ENCODE measurements at places on chromosomes 12 and 14.

- DNase-seq = no peak
These were observed 455.6 kb upstream of the SEL1L start for GRCh38 chr14:81989211-81989610.

DNA sequence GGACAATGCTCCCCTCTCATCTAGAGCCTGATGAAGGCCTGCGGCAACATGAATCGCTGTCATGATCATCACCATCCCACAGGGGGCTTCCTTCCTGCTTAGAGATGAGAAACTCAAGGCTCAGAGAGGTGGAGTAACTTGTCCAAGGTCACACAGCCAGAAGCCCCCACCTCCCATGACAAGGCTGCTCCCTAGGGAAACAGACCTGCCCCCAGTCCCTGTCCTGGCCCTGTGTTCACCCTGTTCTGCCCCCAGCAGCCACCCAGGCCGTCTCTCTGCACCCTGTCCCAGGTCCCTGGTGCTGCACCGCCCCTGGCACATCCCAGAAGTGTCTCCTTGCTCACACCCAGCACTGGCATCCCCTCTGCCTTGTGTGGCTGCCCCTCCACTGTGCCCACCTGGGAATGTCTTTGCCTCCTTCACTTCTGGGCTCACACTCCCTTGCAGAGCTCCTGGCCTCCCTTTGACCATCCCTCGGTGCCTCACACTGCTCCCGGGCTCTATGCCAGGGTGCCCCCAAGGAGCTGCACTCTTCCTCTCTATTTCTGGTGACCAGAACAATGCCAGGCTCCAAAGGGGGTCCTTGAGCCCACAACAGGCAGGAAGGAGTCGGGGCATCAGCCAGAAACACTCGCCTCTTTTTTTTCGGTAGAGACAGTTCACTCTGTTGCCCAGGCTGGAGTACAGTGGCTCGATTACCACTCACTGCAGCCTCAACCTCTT is 70.5 kb downstream of the BCL11B start:
- DNase-seq = no peak

DNA sequence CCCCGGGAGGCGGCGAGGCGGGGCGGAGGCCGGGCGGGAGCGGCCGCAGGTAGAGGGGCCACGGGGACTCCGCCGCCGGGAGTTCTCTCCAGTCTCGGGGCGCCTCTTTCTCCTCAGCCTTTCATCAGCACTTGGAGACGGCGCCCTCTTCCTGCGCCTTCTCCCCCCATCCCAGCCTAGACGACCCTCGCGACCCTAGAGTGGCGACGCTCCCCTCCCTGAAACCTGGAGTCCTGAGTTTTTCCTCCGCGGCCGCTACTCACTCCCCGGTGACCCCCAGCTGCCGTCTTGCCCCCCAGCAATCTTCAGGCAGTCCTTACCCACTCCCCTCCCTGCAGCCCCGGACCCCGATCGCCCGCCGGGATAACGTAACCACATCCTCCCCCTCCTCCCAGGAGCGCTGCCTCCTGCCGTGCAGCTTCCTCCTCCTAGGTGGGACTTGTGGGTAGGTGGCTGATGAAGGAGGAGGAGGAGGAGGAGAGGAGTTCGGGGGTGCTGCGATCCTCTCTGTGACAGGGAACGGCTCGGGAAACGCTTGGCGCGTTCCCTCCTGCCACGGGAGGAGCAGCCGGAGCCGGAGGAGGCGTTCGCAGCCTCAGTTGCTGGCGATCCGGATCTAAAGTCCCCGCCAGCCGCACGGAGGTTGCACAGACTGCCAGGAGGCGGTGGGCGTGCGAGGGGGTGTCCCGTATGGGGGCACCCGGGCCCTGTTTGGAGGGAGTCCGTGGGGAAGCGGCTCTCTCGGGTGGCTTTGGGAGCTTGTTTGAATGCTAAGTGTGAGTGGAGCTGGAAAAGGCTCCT is 891 bp downstream of the PLEKHA5 start:
- DNase-seq = no peak

- no peak for DNase-seq
These were observed 35.6 kb downstream of the DAD1 start for GRCh38 chr14:22553445-22553844.

DNA sequence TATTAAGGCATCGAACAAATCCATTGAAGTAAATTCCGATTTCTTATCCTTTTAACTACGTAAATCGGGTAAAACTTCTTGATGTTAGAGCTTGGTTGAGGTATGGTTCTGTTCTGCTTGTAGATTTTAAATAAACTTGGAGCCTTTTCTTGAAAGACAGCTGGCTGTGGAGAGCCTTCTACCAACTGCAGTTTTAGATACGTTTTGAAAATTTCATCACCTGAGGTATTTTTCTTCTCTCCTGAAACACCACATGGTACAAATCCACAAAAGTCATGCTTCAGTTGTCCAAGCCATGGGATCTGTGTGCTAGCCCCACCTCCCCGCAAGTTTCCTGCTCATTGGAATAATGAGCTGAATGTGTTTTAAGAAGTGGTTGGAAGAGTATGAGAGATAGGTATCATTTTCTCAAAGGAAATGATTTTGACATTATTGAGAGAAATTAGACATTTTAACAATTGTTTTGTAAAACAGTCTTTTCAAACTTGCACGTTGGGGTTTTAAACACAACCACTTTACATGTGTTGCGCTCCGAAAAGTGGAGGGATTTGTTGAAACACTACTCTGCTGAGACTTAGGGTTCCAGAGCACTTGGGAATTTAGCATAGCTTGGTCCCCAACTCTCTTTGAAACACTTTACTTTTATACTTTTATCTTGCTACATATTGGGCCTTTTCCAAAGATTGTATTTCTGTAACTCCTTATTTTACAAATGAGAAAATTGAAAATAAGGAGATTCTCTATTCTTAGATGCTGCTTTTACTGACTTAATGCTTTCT is 1.4 kb downstream of the PPM1A start:
- DNase-seq = no peak

DNA sequence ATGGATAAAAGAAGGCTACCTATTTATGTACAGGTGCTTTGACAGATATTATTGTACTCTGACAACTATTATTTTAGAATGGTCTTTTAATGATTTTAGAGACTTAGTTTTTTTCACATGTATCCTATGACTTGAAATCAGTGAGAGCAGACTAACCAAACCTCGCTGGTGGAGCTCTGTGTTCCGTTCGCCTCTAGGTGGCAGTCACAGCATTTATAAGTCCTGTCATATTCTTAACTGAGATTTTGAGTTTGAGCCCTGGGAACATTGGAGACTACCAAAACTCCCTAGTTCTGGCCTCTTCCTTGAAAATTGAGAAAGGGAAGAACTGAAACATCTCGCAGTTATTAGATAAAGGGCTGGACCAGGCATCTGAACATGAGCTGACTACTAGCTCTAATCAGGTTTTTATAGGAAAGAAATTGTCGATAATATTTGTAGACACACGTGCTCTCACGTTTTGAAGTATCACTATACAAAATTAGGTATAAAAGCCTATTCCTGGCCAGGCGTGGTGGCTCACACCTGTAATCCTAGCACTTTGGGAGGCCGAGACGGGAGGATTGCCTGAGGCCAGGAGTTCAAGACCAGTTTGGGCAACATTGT is 48.3 kb downstream of the TTLL5 start:
- peak; percentile 62 for DNase-seq

DNA sequence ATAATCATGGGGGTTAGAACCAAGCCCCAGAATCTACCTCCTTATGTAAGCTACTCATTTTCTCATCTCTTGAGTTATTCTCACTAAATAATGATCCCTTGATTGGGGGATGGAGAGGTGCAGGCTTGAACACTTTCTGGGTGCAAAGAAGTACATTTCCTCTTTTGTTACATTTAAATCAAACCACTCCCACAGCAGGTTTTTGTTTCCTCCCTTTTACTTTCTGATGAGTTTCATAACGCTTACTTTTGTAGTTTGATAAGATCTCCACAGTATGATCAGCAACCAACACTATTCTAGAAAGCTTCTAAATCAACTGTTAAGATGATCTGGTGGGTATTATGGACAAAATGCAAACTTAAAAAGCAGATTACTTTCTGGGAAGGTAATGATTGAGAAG is 20.5 kb downstream of the VCPKMT start:
- DNase-seq = no peak

- DNase-seq = no peak
These were observed 239.5 kb upstream of the DCN start for GRCh38 chr12:91422127-91422526.

- no peak for DNase-seq
These were observed 19.1 kb downstream of the ANG start for GRCh38 chr14:20707622-20708021.

- DNase-seq = no peak
These were observed 3.0 kb downstream of the ARG2 start for GRCh38 chr14:67622675-67623074.

DNA sequence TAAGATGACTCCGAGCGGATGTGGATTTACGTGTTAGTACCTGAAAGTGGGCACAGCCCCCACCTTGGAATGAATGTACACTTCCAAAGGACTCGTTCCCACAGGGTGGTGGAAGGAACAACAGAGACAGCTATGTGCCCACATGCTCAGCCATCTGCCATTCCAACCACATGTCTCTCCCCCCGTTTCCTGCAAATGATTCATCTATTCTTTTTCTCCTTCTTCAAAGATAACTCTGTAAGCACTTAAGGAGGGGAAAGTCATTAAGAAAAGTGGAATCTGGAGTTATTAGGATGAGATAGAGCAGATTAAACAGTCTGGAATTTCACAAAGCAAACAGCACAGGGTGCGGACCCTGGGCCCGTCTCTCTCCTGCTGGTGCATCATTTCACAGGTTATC is 18.5 kb upstream of the DUSP6 start:
- DNase-seq = no peak

GRCh38 chr14:91903070-91903469 is 35.7 kb upstream of the TC2N start:
- DNase-seq = no peak

- no peak for DNase-seq
These were observed 9.8 kb upstream of the EML5 start for GRCh38 chr14:88802596-88802995.

DNA sequence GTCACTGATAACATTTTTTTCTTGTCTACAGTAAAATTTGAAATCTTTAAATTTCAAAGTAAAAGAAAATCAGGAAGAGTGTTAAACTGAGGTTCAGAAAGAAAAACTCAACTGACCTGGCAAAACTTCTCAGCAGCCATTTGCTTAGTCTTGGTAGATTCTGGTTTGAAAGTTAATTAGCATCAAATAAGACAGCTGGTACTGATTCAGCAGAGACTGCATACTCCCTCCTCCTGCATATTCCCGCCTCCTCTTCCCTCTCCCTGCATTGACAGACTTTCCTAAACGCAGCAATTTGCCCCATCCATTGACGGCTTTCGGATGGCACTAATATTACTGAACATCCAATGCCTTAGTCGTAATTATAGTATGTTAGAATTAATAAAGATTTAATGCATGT is 520.8 kb downstream of the FLRT2 start:
- DNase-seq = no peak

DNA sequence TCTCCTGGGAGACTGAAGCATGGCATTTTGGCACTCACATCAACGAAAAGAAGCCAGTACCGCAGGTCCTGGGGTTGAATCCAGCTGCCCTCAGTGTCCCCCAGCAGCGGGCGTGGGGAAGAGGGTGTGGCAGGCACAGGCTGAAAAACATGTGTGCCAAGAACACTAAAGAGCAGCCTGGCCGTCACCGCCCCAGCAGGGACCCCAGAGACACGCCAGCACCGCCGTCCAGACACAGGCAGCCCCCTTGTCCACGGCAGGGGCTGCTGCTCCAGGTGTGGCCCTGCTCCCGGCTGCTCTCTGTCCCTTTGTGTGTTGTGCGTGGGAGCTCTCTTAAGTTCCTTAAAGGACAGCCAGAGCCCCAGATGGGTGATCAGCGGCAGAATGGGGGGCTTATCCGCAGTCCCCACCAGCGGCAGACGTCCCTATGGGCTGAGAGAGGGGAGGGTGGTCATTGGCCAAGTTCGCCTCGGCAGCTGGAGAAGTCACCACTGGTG is 556 bp downstream of the PHETA1 start:
- DNase-seq = no peak

DNA sequence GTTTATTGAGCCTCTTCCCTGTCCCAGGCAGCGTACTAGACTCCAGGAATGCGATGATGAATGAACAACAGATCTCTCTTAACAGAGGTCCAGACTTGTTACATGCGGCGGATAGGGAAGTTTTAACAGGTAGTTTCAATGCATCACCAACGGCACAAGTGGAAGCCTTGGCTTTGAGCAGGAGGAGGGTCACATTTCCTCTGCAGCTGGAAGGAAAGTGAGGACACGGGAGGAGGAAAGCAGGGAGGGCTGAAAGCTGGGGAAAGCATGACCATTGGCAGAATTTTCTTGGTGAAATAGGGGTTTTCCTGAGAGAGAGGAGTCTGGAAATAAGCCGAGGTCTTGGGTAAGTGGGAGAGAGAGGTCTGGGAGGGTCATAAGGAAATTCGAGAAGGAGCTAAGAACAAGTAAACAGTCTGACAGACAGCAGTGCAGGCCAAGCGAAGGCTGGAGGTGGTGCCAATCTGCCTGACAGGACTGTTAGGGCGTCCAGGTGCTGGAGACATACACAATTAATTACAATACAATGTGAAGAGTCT is 15.4 kb downstream of the BHLHE41 start:
- DNase-seq = no peak

- no peak for DNase-seq
These were observed 9.2 kb downstream of the BEGAIN start for GRCh38 chr14:100577986-100578431.

Measured in CD4-positive, alpha-beta T cell treated with Interleukin-1 beta for 1 hour (primary cell).